ENCODE measurements at places on chromosomes 6 and 20.

- no peak for DNase-seq
Measured at GRCh38 chr6:73985891-73986290, 289.9 kb downstream of the CD109 start.

- DNase-seq, result no peak
Measured at GRCh38 chr20:61835301-61835700, 230.4 kb downstream of the TAF4 start.

- no peak for DNase-seq
Measured at GRCh38 chr6:149138089-149138488, 179.4 kb upstream of the TAB2 start.

DNA sequence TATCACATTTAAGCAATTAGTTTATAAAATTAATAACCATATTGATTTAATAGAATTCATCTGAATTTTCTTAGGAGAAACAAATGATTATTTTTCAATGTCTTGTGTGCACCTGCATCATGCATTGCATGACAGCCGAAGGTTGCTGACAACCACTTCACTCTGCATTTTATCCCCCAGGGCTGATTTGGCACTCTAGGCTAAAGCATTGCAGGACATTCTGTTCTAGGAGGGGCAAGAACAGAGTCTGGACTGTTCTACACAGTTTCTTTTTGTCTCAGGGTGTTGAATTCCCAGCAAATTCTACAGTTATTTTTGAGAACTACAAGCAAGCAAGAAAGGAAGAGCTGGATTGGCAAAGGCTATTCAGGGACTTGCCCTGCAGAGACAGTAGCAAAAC is 570.4 kb upstream of the EYS start:
- DNase-seq, result no peak

DNA sequence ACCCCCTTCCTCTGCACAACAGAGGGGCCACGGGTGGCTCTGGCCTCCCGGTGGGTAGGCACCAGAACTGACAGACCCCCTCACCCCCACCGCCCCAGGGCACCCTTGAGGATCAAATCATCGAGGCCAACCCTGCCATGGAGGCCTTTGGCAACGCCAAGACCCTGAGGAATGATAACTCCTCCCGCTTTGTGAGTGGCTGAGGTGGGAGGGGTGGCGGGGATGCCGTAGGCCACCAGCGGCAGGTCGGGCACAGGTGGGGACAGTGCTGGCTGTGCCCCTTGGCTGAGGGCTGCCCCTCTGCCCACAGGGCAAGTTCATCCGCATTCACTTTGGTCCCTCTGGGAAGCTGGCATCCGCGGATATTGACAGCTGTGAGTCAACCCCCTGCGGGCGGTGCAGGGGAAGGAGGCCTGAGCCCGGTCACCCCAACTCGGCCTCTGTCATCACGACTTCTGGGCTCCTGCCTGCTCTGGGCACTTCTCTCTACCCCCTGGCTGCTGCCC is 29.1 kb downstream of the MYH7B start:
- DNase-seq, result no peak

Data from activated effector memory CD4-positive, alpha-beta T cell treated with anti-CD3 and anti-CD28 coated beads, Interleukin-2, amount 50 U/mL, for 16 hours (primary cell).